ENCODE measurements at places on chromosomes 3 and 15.

DNA sequence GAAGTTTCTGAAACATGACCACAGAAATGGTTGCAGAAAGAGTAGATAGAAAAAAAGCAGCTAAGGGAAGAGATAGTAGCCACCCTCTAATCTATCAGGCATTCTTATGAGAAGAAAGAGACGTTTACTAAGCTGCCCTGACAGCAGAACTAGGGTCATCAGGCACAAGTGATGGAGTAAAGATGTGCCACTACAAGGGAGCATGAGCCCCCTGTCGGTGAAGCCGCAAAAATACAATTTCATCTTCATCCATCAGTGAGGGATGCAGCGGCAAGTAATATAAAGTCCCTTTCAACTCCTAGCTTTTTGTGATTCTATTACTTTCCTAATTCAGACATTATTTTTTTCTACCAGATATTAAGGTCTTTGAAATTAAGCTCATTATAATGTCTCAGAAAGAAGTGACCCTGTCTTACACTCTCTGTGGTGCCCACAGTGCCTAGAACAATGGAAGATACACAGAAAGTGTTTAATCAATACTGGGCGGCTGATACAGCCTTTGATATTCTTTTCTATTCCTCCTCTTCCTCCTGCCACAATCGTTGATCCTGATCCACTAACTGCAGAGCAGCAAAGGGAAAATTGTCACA, 651.6 kb downstream of the NTRK3 start:
- no peak for DNase-seq

DNA sequence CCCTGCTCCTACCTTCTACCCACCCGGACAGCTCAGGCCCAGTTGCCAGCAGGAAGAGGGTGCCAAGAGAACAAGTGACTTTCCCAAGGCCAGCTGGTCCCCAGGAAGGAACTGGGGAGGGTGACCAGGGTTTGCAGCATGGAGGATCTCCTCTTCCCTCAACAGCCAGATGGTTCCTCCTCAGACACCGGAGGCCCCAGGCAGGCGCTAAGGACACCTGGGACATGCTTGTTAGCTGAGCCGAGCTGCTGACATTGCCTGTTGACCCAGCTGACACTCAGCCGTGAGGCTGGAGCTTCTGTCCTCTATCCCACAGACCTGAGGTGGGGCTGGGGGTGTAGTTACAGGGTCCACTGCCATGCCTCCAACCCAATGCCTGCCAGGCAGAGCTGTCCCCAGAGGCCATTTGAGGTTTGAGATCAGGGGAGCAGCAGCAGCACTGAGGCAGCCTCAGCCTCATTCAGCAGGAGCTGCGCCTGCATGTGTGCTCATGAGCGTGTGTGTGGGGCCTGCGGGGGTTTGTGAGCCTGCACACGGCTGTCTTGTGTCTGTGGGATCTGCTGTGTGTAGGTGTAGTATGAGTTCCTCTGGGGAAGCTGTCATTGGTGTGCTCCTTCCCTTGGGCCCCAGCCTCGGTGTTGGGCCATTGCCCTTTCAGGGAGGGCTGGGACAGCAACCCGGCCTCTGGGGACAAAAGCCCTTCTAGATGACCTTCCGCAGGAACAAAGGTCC, 7.1 kb downstream of the CPLX3 start:
- no peak for DNase-seq

DNA sequence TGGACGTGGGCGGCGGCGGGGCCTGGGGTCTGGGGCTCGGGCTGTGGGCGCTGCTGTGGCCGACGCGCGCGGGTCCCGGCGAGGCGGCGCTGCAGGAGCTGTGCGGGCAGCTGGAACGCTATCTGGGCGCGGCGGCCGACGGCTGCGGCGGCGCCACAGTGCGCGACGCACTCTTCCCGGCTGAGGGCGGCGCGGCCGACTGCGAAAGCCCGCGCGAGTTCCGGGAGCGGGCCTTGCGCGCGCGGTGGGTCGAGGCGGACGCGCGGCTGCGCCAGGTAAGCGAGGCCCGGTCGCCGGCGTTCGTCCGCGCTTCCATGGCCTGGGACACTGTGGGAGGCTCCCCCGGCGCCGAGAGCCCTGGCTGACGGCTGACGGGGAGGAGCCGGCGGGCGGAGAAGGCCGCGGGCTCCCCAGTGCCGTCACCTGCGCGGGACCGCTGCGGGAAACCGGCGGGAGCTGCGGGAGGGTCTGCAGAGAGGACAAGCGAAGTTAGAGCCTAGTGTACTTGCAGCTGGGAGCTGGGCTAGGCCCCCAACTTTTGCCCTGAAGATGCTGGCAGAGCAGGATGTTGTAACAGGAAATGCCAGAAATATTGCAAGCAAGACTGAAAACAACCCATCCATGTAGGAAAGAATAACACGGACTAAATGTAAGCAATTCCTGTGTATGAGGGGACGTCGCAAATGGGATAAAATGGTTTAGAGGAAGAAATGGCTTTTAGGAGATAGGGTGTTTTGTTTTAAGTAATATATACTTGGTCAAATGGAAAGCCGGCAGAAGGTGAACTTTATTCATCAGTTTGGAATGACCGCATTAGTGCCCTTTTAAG, 847 bp downstream of the WHAMM start:
- DNase-seq = peak; percentile 32

DNA sequence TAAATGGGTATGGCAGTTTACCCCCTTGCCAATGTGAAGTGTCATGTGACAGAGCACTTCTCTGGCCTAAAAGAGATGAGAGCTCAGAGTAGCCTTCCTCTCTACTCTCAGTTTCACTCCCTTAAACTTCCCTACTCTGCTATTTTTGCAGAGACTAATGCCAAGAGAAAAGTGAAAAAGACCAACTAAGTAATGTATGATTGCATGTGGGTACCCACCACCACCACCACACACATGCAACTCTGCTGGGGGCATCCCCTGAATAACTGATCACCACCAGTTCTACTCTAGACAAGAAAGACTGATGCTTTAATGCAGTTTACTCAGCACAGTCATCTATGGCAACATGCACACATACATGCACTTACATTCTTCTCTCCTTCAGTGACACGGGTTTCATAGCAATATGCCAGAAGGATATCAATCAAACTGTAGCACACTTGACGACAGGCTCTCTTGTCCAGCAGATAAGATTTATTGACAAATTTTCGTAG, 31.3 kb downstream of the SHQ1 start:
- DNase-seq = no peak

- no peak for DNase-seq
Measured at GRCh38 chr3:155876503-155876902, 6.1 kb downstream of the GMPS start.

- no peak for DNase-seq
Measured at GRCh38 chr15:85956532-85957275, 123.0 kb upstream of the AGBL1 start.
